ENCODE measurements at places on chromosomes 7 and 10.

GRCh38 chr10:91409069-91409868, 875 bp upstream of the HECTD2 start:
- peak; percentile 86 for DNase-seq

GRCh38 chr7:24911213-24911603, 68.8 kb downstream of the OSBPL3 start:
- no peak for DNase-seq

GRCh38 chr7:102310414-102310815, 23.7 kb downstream of the SH2B2 start:
- DNase-seq, result peak; percentile 73

DNA sequence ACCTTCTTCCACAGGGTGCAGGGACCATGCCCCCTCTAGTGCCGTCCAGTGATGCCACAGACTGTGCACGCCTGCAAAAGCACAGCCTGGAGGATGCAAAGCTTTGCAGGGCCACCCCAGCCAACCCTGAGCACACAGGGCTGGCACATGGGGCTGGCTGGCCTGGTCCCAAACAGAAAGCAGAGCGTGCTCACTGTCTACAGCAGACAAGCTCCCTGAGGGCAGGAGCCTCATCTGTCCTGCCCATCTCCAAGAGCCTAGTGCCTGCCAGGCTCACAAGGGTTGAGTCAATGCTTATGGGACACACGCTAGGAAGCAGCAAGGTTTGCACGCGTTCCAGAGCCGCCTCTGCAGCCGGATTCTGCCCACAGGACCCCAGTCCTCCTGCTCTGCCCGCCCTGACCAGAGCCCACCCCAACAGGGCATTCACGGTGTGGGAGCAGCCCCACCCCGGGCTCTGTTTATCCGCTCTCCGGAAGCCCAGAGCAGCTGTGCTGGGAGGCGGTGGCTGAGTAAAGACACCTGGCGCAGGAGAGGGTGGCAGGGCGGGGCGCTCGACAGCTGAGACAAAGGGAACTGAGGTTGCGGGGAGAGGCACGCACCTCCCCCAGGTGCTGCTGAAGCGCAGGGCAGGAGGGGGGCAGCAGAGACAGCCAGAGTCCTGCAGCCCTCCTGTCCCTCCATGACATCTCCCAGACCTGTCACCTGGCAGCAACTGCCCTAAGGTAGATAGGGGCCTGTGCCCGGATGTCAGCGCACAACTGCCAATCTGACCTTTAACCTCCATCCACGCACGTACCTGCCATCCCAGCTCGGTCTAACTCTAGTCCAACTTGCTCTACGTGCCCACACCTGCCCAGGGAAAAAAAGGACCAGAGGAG, 4.3 kb downstream of the KCNH2 start:
- DNase-seq, result no peak

DNA sequence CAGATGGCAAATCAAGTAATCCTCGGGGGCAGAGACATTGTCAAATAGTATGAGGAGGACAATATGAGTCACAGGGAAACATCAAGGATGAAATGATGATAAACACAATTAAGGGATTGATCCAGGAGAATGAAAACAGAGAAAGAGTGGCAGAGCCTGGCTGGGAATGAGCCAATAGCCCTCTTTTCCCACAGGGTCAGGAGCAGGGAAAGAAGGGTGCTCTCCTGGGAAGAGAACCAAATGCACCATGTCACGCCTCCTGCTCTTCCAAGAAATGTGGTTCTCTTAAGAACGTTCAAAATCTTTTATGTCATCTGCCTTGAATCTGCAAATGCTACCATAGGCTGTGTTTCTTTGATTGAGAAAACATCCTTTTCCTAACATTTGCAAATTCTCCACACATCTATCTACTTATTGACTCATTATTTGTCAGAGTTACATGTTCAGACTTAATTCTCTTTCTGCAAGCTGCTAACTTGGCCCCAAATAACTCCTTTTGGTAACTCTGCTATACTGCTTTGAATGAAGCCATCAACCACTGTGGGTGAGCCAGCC, 50.6 kb downstream of the HIPK2 start:
- no peak for DNase-seq

DNA sequence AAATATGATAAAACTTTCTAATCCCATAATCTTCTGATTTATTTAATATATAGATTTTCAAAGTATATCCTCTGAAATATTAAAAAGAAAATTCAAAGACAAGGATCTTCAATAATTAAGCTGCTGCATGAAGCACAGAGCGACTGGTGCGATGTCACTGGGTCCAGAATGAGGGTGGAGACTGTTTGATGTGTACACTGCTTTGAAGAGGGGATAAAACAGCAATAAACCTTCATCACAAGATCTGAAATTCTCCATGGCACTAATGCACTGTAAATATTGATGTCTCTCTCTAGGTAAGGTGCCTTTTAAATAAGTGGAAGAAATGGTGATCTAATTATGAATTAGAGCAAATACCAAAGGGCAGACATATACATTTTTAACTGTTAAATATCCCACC, 337.8 kb downstream of the PARD3 start:
- no peak for DNase-seq

DNA sequence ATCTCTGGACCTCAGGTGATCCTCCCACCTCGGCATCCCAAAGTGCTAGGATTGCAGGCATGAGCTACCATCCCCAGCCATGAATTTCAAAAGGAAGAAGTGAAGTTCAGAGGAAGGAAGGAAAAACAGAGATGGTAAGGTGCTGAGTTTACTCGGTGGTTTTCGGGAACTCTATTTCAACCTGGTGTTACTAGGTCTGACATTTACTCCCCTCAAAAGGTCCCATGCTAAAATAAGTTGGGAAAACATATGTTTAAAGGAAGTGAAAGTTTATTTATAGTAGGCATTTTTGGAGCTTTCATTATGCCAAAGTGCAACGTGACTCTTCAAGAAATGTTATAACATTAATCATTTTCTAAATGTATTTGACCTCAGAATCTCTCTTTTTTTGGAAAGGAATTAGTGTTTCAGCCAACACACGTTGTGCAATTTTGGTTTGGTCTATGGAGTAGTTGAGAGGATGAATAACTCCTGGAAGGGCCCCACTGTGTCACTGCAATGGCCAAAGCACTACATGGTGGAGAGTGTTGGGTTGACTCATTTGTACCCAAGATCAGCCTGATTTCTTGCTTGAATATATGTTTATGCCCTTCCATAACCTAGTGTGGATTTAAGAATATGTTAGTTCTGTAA, 114.7 kb upstream of the FAM171A1 start:
- no peak for DNase-seq

DNA sequence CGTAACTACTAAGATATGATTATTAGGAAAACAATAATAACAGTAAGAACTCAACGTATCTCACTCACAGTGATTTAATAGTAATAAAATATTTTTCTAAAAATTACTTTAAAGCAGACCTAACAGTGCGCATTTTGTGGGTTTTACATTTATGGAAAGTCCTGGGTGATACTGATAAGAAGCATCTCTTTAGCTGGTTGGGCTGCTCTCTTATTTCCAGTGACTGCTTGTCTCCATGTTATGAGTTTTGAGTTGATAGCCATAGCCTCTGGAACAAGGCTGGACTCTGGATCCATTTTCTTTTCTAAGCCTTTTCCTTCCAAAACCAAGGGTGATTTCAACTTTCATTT, 29.5 kb upstream of the INHBA start:
- DNase-seq, result no peak

GRCh38 chr10:27792216-27792615, 46.6 kb upstream of the MKX start:
- no peak for DNase-seq

DNA sequence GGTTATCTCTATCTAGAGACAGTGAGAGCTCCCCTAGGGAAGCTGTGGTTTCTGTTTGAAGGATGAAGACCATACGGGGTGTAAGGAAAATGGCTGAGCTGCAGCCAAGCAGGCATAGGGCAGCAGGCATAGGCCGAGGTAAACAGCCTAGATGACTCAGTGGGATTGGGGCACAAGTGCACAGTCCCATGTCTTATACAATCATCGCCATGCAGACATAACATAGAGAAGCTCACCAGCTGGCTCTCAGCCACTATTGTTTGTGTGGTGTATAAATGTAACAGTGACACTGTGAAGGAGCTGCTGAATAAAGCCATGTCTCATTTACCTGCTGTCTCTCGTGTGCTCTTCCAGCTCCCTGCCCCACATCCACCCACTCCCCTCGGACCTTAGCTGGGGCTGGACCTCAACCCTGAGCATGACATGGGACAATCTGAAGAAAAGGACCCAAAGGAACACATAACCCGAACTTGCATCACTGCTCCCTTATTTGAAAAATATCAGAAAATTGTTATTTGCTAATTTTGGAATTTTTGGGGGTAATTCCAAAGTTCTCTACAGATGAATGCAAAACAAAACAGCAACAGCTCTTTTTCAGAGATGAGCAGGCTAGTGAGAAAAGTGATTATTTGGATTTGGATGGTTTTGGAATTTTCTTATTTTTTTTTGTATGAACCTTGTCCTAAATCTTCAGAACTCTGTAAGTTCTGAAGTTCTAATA, 582.7 kb downstream of the REEP3 start:
- DNase-seq, result no peak

GRCh38 chr10:108545921-108546320, 1377.4 kb downstream of the XPNPEP1 start:
- no peak for DNase-seq

DNA sequence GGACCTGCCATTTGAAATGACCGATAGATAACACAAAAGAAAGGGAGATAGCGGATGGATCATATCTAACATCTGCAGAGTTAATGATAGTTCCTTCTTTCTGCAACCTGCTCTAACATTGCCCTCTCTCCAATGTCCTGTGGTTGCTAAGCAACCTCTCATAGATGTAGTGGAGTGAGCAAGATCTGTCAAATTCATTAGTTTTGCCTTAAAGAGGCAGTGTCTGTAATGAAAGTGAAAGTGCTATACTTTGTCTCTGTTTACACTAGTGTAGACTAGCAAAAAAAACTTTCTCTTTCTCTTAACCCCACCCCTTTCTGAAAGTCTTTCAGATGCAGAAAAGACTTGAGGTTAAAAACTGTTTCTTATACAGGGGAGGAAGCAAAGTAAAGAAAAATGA, 1196.9 kb downstream of the SORCS3 start:
- no peak for DNase-seq

GRCh38 chr7:542713-543500, 23.3 kb upstream of the PDGFA start:
- peak; percentile 66 for DNase-seq

- DNase-seq, result no peak
Observed at GRCh38 chr7:85320699-85321476, 134.0 kb upstream of the SEMA3D start.

DNA sequence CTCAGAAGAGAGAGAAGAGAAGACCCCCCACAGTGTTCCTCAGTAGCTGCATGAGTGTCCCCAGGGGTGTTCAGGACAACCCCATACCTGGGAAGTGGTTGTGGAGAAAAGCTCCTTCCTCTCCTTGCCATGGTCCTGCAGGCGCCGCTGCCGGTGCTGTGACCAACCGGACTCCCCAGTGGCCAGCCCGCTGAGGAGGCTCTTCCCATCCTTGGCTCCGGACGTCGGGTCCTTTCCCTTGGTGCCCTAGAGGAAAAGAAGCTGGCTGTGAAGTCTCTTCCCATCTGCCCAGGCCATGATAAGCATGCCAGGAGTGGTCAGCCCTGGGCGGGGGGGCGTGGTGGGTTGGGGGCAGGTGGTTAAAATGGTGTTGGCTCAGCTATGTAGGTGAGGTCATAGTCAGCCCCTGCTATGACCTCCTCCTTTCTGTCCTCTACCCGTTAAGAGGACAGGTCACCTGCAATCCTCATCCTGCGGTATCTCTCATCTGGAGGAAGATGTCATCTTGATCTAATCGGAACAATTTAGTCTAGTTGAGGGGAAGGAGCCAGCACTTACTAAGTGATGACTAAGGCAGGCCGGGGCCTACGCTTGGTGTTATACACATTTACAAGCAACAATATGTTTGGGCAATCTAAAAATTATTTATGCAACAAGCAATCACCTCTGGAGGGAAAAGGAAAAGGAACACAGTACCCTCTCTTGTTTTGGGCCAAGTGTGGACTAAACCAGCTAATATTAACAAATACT, 13.2 kb downstream of the WDR91 start:
- DNase-seq, result no peak

DNA sequence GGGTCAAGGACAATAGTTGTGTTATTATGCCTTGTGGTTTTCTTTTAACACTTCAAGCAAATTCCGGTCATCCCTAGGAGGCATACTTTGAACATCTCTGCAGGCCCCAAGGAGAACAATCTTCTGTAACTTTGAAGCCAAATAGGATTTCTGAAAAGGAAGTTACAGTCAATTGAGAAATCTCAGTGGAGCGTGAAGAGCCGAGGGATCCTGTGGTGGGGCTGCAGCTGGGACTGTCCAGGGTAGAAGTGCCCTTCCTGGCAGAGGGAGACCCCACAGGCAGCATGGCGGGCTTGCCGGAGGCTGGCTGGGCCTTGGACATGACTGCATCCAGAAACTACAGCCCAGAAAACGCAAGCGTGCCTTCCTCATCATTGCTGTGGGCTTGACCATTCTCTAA, 179.7 kb downstream of the PTPN20 start:
- DNase-seq, result no peak

- DNase-seq, result no peak
Observed at GRCh38 chr10:34444223-34445183, 370.6 kb downstream of the PARD3 start.

DNA sequence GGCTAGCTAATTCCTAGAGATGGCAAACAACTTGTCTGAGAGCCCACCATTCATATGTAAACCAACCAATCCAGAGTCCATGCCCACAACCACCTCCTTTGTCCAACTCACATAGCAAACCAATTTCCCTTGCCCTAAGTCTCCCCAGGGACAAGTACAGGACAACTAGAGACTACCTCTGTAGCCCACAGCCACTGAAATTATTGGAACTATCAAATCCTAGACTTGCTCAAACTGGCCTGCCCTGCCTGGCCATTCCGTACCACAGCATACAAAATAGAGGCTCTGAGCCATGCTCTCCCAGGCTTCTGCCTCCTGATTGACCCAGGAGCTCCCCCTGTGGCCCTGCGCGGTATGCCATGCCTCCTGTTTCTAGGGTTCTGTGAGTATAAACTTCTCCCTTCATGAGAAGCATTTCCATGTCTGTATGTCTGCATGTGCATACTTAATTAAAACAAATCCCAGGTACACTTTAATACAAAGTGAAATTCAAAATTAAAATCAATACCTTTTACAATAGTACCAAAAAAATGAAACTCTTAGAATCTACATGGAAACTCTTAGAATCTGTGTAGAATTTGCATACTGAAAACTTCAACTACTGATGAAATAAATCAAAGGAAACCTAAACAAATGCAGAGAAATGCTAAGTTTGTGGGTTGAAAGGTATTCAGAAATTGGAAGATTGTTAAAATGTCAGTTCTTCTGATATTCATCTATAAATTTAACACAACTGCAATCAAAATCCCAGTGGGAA, 4.0 kb upstream of the HECW1 start:
- DNase-seq, result peak; percentile 87

- no peak for DNase-seq
Observed at GRCh38 chr10:62734781-62735463, 69.6 kb upstream of the ADO start.
